ENCODE measurements at places on chromosomes 4 and X. TPM values are rescaled to one million over a fixed set of nuclear protein-coding genes. Genes with fewer than 3 reads are reported as not detected.

Gene SPANXD
- not detected for total RNA-seq

Gene ZNF141
- total RNA-seq = 35.5 TPM

Gene STS
- total RNA-seq = 6.6 TPM

Gene PCGF3
- 41.8 TPM for total RNA-seq

Gene GPR34
- total RNA-seq = not detected

DNA sequence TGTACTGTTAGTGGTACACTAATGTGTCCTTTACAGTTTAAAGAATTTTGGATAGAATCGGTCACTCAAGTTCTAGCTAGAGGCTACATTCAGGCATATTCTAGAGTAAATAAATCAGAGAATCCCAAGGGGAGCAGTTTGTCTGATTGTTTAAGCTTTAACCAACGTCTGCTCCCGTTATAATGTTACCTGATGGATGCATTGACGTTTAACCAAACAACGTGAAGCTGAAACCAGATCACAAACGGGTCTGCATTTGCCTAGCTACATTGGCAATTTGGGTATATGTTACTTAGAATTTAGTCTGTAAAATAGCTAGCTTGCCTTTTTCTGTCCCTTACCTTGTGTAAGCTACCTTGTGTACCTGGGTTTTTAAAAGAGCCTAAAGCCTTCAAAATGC is 1.6 kb downstream of the PI4K2B start:
- no peak overlapping the region for H3K27ac ChIP-seq
- no peaks in the 10 kb centered on the region for H3K27me3 ChIP-seq
- H3K4me3 ChIP-seq = peak overlapping the region; percentile 94
- DNase-seq = no peak
